ACHN (cell line): ENCODE measurements at places on chromosomes 11 and 22.

DNA sequence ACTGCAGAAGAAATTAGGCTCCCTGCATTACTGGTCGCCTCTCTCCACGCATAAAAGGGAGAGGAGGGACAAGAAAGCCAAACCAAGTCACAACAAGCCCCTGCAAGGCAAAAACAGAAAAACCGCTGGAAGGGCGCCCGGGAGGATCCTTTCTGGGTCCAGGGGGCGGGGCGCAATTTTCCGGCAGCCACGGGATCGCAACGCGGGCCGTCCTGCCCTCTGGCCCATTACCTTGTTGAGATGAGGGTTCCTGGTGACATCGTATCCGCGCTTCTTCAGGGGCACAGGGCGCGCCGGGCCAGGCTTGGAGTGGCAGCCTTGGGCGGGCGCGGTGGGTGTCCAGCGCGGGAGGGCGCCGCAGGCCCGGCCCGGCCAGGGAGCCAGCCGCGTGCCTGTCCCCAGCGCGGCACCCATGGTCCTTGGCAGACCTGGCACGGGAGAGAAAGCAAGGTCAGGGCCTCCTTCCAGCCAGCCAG, 847 bp downstream of the ME3 start:
- DNase-seq: peak; percentile 47

DNA sequence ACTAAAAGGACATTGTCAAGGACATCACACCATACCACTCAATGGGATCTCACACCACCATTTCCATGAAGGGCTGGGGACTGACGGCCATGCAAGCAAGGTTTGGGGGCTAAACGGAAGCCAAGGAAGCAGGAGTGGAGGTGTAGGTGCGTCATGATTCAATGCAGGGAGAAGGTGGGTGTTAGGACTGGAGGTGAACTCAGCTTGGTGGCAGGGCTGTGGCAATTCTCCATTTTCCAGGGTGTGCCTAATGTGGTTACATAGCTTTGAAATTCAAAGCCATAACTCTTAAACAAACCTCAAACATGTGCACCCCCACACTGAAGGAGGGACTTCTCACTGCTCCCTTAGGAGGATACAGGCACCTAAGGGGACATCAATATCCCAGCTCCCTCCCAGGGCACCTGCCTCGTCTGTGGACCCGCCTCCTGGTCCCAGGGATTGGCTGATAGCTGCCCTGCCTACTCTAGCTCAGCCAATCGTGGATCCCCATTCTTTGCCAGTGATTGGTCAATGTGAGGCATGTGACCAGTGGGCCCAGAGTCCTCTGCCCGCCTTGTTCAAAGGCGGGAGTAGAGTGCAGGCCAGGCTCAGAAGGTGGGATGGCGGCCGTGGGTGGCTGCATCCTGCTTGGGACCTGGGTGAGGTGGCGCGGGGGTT, 64.6 kb downstream of the CTTN start:
- DNase-seq: no peak

DNA sequence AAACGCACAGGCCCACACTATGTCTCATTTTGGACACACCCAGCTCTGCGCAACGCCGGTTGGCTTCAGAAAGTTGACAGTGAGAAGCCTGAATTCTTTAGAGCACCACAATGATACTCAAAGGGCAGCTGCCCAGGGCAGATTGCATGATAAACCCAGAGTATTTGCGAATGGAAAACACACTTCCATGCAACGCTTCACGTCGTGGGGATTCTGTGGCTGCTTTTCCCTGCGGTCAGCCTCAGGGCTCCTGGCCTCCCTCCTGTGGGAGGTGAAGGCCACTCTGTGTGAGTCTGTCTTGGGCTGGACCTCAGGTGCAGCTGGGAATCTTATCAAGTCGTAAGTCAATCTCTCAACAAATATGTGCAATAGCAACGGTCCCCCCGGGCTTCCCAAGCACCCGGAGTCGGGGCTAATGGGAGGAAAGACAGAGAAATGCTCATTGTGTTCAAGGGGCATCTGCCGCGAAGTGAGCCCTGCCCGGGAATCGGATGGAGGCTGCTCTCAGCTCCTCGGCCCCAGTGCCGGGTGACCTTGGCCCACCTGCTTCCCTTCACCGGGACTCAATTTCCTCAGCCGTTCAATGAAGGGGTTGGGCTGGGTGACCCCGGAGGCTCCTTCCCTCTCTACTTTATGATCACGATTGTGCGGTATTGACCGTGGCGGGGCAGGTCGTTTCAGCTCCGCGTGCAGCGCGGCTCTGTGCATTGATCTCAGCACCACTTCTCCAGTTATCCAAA, 623.6 kb downstream of the BRD1 start:
- no peak for DNase-seq

DNA sequence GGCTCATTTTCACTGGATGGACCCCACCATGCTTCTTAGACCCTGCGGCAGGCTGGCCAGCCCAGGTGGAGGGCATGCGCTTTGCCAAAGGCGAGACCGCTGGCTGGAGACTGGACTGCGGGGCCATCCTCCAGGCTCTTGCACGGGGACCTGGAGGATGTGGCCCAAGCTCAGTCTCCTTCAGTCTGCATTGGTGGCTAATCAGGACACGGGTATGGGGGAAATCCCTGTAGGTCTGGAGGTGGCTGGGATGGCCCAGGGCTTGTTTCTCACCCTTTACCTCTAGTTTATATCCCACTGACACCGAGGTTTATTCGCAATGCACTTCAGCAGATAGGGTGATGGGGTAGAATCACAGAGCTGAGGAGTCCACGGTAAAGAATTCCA, 45.0 kb downstream of the BCR start:
- DNase-seq: no peak

DNA sequence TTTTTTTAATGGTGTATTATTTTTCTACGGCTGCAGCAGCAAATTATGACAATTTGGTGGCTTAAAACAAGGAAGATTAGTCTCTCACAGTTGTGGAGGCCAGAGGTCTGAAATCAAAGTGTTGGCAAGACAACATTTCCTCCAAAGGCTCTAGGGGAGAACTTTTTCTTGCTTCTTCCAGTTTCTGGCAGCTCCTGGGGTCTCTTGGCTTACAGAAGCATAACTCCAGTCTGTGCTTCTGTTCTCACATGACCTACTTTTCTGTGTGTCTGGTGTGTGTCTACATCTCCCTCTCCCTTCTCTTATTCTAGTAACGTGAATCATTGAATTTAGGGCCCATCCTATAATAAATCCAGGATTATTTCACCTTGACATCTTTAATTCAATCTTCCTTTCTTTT, 551.9 kb upstream of the LUZP2 start:
- no peak for DNase-seq
